ENCODE measurements at places on chromosomes 1 and 21.

- DNase-seq = no peak
Observed at GRCh38 chr1:25732821-25733220, 67.2 kb upstream of the SELENON start.

- DNase-seq = no peak
Observed at GRCh38 chr1:21298981-21299391, 8.7 kb upstream of the ECE1 start.

DNA sequence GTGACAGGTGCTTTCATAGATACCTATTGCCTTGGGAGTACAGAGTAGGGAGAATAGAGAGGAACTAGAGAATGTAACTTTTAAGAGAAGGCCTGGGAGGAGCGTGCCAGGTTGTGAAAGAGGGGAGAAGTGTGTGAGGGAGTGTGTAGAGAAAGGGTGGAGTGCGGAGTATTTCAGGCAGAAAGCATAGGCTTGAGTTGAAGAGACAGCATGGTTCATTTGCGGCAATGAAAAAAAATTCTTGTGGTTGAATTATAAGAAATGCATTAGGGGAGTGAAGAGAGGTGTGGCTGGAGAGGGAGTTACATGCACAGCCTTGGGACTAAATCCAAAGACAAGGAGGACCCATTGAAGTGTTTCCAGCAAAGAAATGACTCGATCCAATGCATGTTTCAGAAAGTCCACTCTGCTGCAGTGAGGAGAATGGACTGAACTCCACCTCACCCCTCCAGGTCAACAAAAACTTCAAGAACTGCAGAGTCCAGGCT lies 81.7 kb upstream of the ADAM30 start:
- no peak for DNase-seq

DNA sequence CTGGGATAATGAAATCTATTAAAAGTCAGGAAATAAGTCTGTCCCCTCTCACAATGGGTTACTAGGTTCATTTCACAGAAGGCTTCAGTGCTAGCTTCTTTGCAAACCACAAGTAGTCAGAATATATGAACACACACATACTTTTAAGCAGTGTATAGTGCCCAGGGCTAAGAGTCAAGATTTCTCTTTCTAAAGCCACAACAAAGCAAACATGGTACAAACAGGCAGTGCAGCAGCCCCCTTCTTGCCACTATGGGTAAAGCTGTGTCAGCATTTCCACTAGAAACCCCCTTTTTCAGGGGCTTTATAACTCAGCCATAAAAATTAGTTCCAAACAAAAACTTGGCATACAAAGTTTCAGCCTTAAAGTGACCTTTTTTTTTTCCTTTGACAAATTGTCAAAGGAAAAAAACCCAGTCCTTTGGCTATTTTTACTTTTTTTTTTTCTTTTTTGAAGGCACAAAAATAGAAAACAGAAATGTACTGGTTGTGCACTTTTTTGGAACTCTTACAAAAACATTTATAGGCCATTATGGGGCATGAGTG lies 315.4 kb downstream of the LMO4 start:
- no peak for DNase-seq

DNA sequence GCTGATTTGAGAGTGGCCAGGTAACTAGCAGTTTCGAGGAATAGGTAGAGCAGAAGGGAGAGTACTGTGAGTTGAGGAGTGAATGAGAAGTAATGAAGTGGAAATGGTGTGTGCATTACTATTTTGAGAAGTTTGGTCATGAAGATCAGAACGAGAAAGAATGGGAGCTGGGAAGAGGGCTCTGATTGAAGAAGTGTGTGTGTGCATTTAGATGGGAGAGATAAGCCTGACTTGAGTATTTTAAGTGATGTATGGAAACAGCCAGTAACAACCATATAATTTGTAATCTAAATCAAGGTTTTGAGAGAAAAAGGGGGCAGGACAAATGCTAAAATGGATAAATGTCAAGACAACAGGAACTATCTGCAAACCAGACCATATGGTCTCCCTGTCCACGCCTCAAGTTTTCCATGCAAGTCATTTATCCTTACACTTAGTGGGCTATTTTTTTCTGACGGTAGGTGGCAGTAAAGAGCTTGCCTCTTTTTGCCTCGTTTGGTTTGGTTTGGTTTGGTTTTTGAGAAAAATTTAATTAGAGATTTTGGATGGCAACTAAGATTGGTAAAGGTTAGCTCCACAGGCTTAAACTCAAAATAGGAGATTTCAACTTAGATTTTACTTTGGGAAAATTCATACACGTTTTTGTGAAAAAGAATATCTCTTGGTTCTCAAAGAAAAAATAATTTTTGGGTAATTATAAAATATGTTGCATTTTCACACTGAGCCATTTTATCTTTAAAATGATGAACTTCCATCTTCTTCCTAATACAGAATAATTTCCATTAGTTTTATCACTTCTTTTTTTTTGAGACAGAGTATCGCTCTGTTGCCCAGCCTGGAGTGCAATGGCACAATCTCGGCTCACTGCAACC lies 9.5 kb upstream of the B3GALNT2 start:
- peak; percentile 54 for DNase-seq

- DNase-seq = no peak
Observed at GRCh38 chr1:29504196-29504595, 267.9 kb downstream of the PTPRU start.

GRCh38 chr1:151668090-151668489 lies 48.5 kb downstream of the CELF3 start:
- no peak for DNase-seq

GRCh38 chr1:228415221-228415620 lies 1.4 kb downstream of the TRIM17 start:
- DNase-seq = no peak

Data from central memory CD4-positive, alpha-beta T cell (primary cell).